Fibroblast of lung (primary cell): ENCODE measurements at places on chromosomes 1 and 21. TPM values are rescaled to one million over a fixed set of nuclear protein-coding genes. Genes with fewer than 3 reads are reported as not detected.

The AMIGO1 gene
- 1.8 and 2.5 TPM in 2 replicates for total RNA-seq

The CHI3L2 gene
- total RNA-seq, result 1.5 and 10.3 TPM in 2 replicates

The ADAMTS5 gene
- 3.9 and 4.3 TPM in 2 replicates for total RNA-seq

The ATAD3C gene
- under 0.01 and 0.17 TPM in 2 replicates for total RNA-seq

The PERM1 gene
- 0.17 TPM in 1 of 2 replicates, not detected in the other for total RNA-seq

The TFF1 gene
- not detected in 2 replicates for total RNA-seq

The NHLH1 gene
- not detected in 2 replicates for total RNA-seq

The ZNF695 gene
- 1.0 and 2.6 TPM in 2 replicates for total RNA-seq

The ESPN gene
- total RNA-seq, result not detected in 2 replicates
